ENCODE measurements at places on chromosomes 13 and 19.

DNA sequence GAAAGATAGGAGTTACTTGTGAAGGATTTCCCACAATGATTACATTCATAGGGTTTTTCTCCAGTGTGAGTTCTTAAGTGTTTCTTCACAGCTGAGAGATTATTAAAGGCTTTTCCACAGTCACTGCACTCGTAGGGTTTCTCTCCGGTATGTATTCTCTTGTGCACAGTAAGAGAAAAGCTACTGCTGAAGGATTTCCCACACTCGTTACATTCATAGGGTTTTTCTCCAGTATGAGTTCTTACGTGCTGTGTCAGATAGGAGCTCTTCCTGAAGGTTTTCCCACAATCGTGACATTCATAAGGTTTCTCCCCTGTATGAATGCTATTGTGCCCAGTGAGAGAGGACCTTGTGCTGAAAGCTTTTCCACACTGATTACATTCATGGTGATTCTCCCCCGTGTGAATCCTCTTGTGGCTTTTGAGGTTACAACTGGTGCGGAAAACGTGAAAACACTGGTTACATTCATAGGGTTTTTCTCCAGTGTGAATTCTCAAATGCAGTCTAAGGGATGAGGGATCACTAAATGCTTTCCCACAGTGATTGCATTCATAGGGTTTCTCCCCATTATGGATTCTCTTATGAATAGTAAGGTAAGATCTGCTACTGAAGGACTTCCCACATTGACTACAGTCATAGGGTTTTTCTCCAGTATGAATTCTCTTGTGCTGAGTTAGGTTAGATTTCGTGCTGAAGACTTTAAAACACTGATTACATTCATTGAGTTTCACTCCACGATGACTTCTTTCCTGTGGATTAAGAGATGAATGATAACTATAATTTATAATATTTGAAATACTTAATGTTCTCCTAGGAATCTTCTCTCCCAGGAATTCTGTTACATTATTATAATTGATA is 20.6 kb downstream of the ZNF558 start:
- DNase-seq = no peak

- DNase-seq = no peak
These were observed 664 bp downstream of the IRF3 start for GRCh38 chr19:49665036-49665350.

DNA sequence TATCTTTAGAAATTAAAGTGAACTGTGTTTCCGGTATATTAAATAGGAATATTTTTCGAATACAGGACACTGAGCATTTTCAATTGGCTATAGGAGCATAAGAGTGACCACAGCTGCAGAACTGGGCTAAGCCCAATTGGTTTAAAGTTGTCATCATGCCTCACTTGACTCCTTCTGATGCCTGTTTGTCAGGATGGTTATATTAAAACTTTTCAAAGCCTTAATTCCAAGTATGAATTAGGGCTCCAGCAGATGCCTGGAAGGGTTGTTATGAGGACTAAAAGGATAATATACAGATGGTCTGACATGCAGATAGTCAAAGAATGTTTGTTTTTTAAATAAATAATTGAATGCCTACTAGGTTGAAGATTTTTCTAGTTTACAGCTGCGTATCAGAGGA is 100.0 kb downstream of the LMO7 start:
- no peak for DNase-seq

DNA sequence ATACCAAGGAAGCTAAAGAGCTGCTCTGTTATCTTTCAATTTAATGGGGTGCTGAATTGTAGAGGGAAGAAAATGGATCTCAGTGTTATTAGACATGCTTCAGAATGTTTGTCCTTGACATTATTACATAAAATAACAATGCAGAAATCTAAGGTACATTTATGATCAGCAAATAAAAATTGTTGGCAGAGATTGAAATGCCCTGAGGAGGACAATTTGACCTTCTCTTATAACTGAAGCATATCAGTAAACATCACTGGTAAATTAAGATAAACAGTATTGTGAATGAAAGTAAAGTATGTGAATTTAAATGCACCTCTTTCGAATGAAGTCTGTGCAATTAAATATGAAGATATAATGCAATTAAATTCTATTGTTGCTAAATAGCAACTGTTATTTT is 1362.1 kb upstream of the ATXN8OS start:
- no peak for DNase-seq

DNA sequence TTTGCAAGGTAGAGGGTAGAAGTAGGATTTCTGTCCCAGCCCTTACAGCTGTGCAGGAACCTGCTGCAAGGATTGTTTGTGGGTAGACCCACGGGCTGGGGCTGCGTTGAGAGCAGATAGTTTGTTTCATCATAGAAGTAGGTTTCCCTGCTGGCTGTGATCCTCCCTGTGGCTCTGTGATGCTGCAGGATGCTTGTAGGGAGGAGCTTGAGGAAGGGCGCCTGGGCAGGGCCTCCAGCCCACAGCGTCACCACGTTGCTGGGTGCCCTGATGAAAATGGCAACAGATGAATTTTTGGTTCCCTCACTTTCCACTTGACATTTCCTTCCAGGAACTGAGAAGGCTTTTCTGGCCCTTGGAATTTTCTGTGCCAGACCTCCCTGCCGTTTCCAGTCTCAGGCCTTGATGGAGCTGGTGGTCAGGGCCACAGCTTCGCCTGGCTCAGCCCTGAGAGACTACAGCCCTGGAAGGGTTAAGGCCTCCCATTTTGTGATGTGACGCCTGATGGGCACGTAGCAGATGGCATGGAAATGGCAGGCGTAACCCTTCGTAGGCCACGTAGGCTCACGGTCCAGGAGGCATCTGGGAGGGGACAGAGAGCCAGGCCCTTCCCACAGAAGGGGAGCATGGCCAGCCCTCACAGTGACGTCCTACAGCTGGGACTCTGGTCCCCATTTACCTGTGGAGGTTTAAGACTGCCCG is 42.2 kb downstream of the GATAD2A start:
- DNase-seq = no peak

- DNase-seq = no peak
These were observed 90.2 kb downstream of the SPACA7 start for GRCh38 chr13:112466132-112467058.

- no peak for DNase-seq
These were observed 53.6 kb downstream of the WDFY2 start for GRCh38 chr13:51637852-51638215.

GRCh38 chr13:86729206-86729605 is 930.0 kb upstream of the SLITRK6 start:
- DNase-seq = no peak

DNA sequence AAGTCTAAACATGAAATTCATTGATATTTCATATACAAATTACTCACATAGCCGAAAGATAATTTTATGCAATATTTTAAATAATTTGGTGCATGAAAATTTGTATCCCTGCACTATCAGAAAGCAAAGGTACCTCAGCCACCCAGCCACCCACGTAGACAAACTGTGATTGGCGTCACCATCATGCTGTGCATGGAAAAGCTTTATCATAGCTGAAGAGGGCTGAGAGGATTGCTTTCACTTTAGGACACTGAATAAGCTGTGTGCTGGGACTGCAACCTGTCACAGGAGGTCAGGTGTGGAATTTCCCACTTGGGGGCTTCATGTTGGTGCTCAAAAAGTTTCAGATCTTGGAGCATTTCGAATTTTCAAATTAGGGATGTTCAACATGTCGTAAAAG is 96.3 kb downstream of the MYCBP2 start:
- no peak for DNase-seq

DNA sequence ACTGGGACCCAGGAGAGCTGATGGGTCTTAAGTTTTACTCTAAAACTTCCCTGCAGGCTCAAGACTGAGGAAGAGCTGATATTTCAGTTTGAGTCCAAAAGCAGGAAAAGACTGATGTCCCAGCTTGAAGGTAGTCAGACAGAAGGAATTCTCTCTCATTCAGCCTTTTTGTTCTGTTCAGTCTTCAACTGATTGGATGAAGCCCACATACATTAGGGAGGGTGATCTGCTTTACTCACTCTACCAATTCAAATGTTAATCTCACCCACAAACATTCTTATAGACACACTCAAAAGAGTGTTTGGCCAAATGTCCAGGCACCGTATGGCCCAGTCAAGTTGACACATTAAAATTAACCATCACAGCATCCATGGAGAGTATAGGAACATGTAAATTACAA is 173.5 kb downstream of the KCNRG start:
- DNase-seq = no peak

GRCh38 chr13:114179087-114179658 is at the start of gene CFAP97D2:
Gene CFAP97D2, plus strand, starts transcription at chr13:114179257. Its CDS starts 74 bp downstream, at chr13:114179331.
- no peak for DNase-seq

DNA sequence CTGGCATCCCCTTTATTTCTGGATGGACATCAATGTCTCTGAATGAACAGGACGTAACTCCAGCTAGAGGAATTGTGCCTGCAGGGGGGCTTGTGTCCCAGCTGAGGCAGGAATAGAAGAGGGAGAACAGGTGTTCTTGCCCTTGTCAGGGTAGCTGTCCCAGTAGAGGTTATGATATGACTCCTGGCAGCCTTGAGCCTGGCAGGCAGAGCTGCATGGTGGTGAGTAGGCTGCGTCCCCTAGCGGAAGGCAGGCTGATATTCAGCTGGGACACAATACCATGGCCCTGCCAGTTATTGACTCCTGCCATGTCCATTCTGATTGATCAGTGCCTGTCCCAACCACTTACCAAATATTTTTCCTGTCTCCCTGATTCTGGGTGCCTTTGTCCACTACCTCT is 197.2 kb downstream of the RAP2A start:
- DNase-seq = no peak

DNA sequence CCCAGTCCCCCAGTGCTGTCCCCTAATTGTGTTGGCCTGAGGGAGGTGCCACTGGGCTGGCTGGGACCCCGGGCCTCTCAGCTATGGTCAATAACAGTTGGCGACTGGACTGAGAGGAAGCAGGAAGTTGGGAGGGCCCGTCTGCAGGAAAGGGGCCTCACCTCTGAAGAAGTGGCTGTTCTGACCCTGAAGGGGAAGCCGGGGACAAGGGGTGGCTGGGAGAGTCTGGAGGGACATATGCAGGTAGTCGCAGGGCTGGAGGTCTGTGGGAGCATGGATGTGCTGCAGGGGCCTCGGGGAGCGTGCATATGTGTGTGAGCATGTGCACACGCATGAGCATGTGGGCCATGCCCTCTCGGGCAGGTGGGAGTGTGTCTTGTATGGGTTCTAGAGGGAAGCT is 5.9 kb downstream of the PKN1 start:
- no peak for DNase-seq

- no peak for DNase-seq
These were observed 24.6 kb upstream of the SEMA6B start for GRCh38 chr19:4583961-4584669.

- DNase-seq = no peak
These were observed 11.6 kb downstream of the URI1 start for GRCh38 chr19:29953352-29954247.

- DNase-seq = no peak
These were observed 841 bp upstream of the ZNF223 start for GRCh38 chr19:44050740-44051649.

- no peak for DNase-seq
These were observed 13.2 kb downstream of the FREM2 start for GRCh38 chr13:38700051-38700450.

DNA sequence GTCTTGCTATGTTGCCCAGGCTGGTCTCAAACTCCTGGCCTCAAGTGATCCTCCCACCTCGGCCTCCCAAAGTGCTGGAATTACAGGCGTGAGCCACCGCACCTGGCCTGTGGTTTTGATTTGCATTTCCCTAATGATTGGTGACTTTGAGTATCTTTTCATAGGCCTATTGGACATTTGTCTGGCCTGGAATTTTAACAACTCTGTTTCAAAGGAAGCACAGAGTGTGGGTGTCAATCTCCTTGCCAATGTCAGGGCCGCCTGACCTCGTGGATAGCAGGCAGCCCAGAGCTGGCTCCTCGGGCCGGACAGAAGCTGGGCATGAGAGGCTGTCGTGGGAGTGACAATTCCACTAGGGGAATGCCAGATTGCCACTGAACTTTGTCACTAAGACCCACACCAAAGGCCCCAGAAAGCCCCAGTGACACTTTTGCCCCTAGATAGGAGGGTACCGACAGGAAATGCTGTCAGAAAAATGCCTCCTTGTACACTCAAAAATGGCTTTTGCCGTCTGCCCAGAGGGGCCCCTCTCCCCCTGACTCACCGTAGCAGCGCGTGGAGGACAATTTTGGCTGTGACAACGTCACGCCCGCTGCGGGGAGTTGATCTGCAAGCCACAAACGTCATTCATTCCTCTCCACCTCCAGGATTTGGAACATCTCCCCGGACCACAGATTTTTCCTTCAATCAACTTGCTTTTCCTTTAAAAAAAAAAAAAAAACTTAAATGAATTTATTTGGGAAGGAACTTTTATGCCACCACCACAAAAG is 11.7 kb upstream of the ADGRE5 start:
- peak; percentile 49 for DNase-seq

- no peak for DNase-seq
These were observed 2.2 kb upstream of the USPL1 start for GRCh38 chr13:30615481-30615865.

DNA sequence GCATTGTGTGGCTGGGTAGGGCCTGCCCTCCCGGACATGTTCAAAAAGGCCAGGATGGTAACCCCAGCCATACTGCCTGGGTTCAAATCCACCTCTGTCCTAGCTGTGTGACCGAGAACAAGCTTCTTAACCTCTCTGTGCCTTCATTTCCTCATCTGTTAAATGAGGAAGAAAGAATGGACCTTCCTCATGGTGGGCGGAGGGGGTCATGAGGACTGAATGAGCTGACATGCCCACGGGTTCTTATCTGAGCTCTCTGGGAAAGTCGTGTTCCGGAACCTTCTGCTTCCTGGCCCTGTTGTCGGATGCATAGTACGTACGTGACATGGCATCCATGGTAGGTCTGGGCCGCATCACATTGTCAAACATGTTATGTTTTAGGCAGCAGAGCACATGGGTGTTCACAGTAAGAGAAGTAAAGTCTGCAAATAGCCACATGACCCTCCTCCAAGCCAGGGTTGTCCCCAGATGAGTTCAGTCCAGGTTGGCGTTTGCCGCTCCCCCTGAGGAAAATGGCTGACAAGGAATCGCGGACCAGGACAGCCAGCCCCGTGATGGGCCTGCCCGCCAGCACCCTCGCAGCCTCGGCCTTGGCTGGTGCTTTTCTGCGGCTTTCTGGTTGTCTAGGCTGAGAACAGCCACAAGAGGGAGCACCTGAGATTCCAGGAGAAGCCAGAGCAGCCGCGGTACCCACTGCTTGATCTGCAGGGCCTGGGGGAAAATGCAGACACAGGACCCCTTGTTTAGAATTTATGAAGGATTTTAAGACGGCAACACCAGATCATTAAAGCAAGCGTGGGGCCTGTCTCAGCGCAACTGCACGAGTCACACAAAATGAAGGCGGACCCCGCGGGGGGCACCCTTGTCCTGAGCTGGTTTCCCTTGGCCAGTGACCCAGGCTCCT is 2.4 kb upstream of the NTN5 start:
- DNase-seq = peak; percentile 50

- DNase-seq = no peak
These were observed 116.6 kb downstream of the CYSLTR2 start for GRCh38 chr13:48770372-48770771.
